Esophagus muscularis mucosa (tissue), 4 donors: ENCODE measurements at places on chromosomes 3 and 15.

DNA sequence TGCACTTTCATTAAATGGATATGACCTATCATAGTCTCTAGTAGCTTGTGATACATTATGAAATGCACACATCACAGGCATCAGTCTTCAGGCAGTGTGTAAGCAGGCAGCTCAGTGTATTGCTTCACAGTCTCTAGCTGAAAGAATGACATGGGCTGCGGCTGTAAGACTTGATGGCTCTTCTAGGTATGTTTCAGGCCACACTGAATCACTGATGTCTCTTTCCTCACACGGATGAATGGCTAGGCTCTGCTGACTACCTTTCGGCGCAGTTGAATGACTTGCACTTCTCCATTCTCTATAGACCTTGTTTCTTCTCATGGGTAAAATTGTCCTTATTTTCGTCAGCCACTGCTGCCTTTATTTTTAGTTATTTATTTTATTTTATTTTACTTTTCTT is 15.4 kb downstream of the APH1B start:
- DNase-seq: no peak

DNA sequence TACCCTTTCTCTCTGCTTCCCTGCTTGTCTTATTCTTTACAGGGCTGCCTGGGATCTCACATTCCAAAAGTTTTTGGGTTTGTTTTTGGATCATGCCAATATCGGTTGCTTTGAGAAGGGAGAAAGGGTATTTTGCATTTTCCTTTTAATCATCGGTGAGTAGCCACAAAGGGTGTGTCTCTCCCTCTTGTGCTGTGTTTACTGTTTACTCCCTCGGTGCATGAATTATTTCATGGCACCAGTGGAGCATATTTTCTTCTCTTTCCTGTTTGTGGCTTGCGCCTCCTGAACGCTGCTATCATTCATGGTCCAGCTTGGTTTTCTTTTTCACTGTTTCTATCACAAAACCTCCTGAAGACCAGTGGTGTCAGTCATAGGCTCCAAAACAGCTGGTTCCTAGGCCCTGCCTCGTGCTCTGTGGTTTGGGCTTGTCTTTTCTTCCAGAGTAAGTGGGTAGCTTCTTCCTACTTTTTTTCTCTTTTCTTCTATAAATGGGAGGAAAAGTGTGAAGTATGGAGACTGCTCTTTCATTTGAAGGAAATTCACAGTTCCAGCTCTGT is 54.9 kb downstream of the IGF1R start:
- no peak for DNase-seq

GRCh38 chr3:48345946-48346572 is 12.6 kb upstream of the SPINK8 start:
- no peak for DNase-seq

DNA sequence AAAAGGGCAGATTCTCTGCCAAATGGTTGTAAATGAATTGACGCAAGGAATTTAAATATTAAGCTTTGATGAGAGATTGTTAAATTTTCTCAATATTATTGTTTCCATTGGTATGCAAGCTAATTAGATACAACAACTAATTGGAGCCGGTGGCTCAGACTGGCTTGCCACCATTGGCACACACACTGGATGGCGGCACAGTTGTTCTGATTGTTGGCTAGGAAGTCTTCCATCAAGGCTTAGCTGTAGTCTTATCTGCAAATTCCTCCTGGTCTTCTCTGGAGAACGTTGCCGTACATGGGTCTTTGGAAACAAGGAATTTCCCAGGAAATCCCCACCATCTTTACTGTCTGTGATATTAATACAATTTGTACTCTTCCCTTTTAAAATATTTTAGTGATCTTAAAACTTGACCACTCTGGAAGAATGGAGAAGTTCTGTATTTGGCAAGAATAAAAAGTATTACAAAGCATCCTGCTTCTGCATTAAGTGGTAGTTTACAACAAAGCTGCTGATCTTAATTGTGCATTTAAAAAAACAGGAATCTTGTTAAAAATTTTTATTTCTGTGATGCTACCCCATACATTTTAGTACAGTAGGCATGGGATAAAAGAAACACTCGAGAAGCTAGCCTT is 126.5 kb downstream of the UBE2E2 start:
- DNase-seq: no peak

DNA sequence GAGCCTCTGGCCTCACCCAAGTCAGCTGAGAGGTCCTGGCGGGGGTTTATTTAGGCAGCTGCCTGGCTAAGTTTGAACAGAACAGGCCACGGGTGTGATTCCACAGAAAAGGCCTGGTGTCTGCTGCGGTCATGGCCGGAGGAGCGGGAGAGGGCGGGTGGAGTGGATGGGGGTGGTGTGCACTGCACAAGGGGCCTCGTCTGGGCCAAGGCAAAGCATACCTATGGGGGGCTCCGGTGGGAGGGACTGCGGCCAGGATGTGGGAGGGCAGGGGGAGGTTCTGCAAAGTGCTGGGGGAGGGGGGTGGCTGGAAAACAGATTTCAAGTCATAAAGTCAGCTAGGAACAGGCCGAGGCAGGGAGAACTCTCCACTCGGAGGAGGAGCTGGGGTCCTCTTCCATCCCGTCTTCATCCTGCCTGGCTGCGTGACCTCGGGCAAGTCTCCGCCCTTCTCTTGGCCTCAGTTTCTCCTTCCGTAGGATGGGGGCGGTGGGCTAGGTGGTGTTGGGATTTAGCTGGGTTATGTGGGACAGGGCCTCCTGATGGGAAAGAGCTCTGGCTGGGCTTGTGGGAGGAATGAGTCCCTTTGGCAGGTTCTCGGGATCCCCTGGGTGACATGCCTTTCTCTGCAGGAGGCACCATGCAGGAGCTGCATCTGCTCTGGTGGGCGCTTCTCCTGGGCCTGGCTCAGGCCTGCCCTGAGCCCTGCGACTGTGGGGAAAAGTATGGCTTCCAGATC is 878 bp downstream of the ISLR start:
- DNase-seq: no peak

- DNase-seq: no peak
These were observed 951 bp downstream of the POMGNT2 start for GRCh38 chr3:43104660-43105595.

DNA sequence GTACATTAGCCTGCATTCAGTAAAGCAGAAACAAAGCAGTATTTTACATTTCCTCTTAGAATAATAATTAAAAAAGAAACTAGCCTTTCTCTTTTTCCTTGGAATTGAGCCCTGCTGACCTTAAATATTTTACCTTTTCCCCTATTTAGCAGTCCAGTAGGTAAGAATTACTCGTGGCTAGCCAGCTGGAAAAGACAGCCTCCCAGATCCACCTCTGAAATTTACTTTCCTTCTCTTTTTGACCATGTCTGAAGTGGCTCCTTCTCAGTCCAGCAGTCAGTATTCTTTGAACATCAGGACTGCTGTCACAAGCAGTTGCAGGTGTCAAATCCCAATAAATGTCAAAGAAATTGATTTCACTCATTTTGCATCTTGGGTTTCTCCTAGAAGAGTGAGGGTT is 311.5 kb upstream of the DCBLD2 start:
- DNase-seq: no peak

DNA sequence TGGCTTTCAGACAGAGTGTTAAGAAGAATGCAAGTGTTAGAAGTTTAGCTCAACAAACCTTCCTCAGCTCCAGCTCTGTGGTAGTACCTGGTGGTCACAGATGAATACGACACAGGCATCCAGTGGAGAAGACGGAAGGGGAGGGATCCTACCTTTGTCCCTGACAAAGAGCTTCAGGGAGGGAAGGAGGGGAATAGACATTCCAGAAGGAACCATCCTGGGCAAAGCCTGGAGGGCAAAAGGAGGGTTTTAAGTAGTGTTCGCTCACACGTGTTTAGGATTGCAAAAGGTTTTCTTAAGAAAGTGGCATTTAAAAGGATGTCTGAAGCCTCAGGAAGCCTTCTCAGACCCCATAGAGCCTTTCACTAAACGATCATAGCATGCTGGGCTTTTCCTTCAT is 2.8 kb downstream of the CHCHD4 start:
- peak; percentile 21 for DNase-seq
